SK-MEL-5 (cell line): ENCODE measurements at places on chromosomes 4 and X.

DNA sequence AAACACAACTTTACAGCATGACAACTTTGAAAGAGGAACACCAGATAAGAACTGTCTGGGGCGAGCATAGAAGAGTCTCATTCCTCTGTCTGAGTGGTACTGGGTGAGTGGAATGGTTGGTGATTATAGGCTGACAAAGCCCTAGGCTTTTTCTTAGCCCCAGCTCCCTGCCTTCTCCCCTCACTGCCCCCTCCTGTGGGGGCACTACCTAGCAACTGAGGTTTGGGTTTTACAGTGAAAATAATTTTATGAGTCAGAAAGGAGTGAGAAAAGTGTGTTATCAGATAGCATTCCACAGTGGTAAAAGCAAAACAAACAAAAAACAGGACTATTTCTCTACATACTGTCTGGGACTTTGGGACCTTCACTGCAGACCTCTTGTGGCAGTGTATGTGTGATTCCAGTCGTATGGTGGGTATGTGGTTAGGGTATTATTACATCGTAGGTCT lies 10.5 kb upstream of the TMEM165 start:
- DNase-seq, result no peak

- DNase-seq, result peak; percentile 54
Measured at GRCh38 chr4:78517050-78517652, 34.4 kb upstream of the ANXA3 start.

GRCh38 chrX:130552444-130553073 lies 150.8 kb downstream of the RBMX2 start:
- DNase-seq, result no peak

DNA sequence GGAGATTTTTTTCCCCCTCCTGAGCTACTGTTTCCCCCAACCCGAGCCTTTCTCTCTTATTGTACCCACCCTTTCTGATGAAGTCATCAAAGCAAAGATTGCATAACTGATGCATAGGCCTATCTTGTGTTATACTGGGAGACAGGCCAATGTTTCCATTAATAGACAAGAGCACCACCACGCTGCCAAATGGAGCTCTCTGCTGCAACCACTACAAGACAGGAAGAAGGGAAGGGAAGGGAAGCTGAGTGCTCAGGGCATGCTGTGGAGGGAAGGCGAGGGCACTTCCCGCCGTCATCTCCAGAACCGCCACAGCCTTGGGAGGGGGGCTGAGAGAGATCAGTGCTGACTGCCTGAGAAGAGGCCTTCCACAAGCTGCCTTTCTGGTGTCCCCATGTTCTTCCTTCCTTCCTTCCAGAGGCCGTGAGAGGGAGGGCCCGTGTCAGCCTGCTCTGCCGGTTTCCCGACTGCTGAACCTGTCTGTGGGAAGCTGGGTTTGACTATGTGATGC lies 75.0 kb downstream of the MGST2 start:
- DNase-seq, result peak; percentile 90

DNA sequence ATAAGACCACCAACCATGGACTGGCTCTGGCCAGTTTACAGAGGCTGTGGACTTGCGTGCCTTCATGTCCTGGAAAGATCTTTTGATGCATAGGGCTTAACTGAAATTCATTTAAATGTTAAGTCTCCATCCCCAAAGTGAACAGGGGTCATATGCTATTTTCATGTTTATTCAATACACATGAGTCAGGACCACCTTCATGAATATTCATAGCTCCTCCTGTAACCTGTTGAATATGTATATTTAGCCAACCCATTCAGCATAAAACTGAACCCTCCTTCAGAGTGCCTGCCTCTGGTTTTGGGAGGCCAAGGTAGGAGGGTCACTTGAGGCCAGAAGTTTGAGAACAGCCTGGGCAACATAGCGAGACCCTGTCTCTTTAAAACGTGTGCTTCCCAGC lies 7.1 kb downstream of the CTPS2 start:
- DNase-seq, result no peak

GRCh38 chr4:2367626-2368025 lies 50.8 kb downstream of the ZFYVE28 start:
- DNase-seq, result no peak

DNA sequence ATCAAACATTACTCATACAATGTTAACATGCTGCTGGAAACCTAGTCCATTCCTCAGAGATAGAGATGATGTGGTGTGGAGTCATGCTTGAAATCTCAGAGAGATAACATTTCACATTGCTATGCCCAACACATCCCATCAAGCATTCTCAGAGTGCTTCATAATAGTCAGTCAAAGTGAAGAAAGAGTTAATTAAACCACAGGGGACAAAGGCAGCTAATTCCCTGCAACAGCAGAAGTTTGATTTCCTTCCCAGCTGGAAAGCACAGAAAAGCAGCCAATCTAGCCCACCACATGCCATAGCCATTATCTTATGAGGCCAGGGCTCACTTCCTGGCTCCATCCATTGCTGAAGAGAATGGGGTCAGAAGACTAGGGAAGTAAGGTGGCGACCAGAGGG lies 8.9 kb downstream of the KDR start:
- DNase-seq, result no peak

DNA sequence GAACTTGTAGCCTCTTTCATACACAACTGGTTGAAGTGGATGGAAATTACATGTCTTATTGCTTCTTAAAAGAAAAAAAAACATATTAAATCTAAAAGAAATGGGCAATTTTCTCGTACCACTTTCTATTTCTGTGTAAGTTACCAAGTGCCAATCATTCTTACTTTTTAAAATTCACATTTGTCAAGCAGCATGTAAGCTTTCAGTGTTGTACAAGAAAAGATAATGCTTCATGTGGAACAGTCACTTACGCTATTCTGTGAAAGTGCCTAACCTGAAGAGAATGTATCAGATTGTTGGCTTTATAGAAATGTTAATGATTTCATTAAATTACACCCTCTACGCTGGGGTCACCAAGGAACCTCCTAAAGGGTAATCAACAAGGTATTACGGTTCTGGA lies 4.4 kb upstream of the DCTD start:
- DNase-seq, result no peak

GRCh38 chr4:54586320-54586955 lies 71.3 kb upstream of the KIT start:
- peak; percentile 45 for DNase-seq

- no peak for DNase-seq
Measured at GRCh38 chr4:74715706-74716435, 78.5 kb downstream of the BTC start.

- peak; percentile 49 for DNase-seq
Measured at GRCh38 chr4:113760795-113761619, 531 bp downstream of the CAMK2D start.

DNA sequence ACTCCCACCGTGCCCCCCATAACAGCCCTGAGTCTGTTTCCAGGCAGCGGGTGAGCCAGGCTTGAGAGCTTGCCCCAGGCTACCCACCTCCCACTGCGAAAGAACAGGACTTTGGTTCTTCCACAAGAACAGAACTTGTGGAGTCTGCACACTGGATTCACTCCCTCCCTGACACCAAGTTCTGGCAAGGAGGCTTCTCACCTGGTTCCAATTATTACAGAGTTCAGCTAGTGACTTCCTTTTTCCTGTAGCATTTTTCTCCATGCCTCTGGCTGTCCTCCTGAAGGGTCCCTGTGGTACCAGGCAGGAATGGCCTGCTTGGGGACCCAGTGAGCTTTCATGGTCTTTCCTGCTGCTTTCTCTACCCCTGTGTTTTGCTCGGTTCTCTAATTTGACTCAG lies 208.6 kb upstream of the SFRP2 start:
- DNase-seq, result no peak

DNA sequence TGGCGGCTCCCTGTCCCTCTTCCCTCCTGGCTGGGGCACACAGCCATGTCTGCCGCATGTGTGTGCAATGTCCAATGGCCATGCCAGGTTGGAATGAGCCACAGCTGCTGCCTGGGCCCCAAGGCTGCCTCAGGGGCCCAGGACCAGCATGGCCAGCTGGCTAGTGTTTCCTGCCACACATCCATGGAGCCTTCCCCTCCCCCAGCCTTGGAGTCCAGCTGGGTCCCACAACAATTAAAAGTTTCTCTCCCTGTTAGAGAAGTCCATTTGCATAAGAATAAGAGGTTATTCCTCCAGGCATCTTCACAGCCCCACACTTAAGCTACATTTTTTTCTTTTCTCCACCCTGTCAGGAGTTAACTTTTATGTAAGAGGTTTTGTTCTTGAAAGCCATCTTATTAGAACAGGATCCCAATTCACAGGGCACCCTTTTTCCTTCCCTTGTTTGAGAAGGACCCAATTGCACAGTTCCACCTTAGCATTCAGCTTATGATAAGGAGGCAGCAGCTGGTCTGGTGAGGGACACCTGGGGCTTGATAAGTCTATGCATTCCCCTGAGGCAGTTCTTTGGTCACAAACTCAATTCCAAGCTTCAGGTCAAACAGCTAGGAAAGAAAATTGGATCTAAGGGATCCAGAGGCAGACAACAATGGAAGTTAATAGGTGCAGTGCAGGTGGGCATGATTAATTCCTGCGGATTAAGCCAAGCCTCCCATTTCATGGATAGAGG lies 963.3 kb upstream of the GRIA3 start:
- no peak for DNase-seq

- DNase-seq, result peak; percentile 48
Measured at GRCh38 chrX:109632906-109633504, 8.0 kb upstream of the KCNE5 start.

DNA sequence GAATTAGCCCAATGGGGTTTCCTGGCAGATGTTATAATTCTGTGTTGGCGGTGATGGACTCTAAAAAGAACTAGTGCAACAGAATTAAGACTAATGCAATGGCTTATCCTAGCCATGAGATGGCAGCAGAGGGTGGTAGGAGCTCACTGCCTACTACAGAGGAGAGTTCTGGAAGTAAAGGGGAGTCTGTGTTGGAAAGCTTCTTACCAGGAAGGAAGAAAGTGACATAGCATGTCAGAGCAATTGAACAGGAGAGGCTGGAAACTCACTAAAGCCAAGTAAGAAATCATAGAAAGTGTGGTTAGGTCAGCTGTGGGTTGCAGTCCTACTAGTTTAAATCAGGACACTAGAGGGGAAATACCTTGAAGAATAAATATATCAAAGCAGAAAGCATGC lies 6.3 kb upstream of the TRPC5OS start:
- peak; percentile 68 for DNase-seq

DNA sequence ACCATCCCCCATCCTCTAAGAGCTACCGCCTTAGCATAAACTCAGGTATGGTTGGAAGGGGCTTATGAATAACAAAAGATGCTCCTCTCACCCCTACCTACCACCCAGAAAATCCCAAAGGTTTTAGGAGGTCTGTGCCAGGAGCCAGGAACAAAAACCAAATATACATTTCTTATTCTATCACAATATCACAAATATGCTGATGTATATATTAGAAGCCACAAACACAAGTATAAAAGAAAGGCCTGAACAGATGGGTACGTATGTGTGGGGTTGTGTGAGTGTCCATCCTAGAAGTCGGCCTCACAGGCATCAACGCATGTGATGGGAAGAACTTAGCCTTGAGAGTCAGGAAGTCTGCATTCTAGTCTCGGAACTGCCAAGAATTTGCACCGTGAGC lies 8.7 kb upstream of the ANXA5 start:
- no peak for DNase-seq

DNA sequence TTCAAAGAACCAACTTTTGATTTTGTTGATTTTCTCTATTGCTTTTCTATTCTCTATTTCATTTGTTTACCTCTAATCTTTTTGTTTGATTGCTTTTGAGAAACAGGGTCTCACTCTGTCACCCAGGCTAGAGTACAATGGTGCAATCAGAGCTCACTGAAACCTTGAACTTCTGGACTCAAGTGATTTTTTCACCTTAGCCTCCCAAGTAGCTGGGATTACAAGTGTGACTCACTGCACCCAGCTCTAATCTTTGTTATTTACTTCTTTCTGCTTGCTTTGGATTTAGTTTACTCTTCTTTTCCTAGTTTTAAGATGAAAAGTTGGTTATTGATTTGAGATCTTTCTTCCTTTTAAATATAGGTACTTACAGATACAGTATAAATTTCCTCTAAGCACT lies 26.2 kb downstream of the RAB9B start:
- DNase-seq, result no peak

GRCh38 chr4:55635282-55635681 lies 816 bp downstream of the NMU start:
- DNase-seq, result no peak

GRCh38 chr4:121072224-121073003 lies at the start of gene NDNF:
Gene NDNF, minus strand, starts transcription at chr4:121072535. Its CDS starts 26,698 bp downstream, at chr4:121045837.
- no peak for DNase-seq

GRCh38 chr4:156638334-156638733 lies 333.3 kb downstream of the PDGFC start:
- DNase-seq, result peak; percentile 1

DNA sequence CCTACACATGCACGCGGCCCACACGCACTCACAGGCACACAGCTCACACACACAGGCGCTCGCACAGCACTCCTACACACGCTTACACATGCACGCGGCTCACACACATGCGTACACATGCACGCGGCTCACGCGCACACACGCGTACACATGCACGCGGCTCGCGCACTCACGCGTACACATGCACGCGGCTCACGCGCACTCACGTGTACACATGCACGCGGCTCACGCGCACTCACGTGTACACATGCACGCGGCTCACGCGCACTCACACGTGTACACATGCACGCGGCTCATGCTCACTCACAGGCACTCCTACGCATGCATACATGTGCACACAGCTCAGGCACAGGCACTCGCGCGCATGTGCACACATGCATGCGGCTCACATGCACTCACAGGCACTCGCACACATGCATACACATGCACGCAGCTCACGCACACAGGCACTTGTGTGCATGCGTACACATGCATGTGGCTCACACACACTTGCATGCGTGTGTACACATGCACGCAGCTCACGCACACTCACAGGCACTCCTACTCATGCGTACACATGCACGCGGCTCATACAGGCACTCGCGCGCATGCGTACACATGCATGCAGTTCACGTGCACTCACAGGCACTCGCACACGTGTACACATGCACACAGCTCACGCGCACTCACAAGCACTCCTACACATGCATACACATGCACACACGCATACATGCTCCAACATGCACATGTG lies 44.9 kb downstream of the GAK start:
- no peak for DNase-seq

GRCh38 chrX:73213734-73214425 lies 771 bp downstream of the NAP1L2 start:
- no peak for DNase-seq

DNA sequence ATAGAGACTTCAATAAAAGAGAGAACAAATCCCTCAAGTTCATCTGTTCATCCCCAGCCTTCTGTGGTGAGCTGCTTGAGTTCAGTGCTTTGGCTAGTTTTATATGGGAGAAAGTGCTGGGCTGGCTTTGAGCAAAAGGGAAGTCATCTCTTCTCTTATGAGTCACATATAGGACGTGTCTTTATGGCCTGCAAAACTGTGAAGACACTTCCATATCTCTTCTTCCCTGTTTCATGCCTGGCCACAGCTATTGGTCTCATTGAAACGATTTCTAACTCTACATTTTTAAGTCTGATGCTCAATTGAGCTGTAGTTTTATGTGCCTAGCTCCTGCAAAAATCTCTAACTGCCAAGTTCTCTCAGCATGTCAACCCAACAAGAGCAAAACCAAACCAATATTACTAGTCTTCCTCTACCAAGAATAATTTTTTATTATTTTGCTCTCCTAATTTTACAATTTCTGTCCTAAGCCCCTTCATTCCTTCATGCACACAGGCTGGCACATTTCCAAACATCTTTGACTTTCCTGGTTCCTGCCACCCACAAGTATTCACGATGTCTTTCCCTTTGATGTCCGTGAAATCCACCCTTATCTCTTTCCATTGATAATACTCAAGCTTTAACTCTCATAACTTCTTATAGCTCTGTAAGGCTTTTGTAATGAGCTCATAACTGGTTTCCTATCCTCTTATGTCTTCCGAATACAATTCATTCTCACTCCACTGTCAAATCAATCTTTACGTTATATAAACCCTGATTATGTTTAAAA lies 165.3 kb downstream of the BTC start:
- DNase-seq, result no peak

- DNase-seq, result peak; percentile 83
Measured at GRCh38 chr4:186149872-186150271, 41.5 kb upstream of the CYP4V2 start.
